Femur (tissue), 1 donor: ENCODE measurements at places on chromosomes 16 and 17.

DNA sequence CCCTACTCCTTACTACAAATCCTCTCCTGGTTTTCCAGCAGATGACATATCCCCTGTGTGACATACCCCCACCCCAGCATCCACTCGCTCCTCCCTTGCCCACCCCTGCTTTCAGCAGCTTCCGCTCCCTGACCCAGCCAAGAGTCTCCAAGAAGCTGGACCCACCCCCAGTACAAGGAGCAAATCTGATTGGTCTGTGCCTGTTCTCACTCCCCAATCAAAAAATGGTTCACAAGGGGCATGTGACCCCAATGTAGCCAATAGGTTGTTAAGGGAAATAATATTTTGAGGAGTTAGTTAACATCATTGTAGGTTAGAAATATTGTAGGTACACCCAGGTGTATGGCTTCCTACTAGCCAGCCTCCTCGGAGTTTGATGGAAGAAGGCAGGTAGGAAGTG is 70.1 kb downstream of the GP2 start:
- DNase-seq: no peak

DNA sequence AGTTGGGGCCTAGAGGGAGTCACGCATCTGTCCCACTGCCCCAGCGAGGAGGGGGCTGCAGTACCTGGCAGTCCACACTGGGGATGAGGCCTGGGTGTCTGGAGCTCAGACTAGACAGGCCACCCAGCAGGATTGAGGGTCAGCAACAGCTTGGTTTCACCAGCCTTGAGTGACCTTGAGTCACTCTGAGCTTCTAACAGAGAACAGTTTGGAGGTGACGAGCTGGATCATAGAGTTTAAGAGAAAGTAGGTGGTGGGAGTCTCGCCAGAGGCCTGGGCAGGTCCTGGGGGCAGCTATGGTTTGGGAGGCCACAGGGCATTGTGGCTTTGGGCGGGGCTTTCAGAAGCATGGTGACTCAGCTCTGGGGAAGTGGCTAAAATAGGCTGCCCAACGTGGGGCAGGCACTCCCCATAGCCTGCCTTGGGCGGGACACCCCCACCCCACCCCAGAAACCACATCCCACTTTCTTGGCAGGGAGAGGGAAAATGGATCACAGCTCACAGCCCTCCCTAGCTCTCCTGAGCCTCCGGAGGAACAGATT is 20.5 kb downstream of the CDC42EP4 start:
- DNase-seq: peak; percentile 85

GRCh38 chr16:51708861-51709260 is 557.8 kb upstream of the SALL1 start:
- no peak for DNase-seq

DNA sequence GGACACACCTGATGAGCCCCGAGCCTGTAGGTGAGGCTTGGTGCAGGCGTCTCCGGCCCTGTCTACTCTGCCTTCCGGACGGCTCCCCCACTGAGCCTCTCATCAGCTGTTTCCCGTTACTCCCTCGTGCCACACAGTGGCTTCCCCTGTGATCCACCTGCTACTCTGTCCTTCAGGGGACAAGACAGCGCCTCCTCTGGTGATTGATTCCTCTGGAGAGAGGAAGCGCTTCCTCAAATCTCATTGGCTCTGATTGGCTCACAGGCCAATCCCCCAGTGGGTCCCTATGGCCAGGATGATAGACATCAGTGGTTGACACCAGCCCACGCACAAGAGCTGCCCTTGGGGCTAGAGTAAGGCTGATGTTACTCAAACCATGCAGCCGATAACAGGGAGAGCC is 24.0 kb downstream of the RNF213 start:
- no peak for DNase-seq

DNA sequence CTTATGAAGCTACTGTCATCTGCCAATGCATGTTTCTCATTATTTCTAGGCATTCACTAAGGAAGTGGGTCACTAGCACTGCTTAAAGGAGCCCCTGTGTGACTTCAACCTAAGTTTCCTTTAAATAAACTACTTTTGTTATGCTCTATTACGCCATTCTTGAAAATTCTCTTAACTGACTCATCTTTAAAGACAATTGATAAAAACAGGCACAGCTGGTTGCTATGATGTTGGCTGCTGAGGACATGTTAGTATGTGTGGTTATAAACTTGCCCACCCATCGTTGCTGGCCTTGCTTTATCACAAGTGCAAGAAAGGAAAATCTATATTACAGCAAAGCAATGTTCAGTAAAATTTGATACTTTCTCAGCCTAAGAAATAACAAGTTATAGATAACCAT is 75.8 kb upstream of the CNTNAP4 start:
- no peak for DNase-seq

DNA sequence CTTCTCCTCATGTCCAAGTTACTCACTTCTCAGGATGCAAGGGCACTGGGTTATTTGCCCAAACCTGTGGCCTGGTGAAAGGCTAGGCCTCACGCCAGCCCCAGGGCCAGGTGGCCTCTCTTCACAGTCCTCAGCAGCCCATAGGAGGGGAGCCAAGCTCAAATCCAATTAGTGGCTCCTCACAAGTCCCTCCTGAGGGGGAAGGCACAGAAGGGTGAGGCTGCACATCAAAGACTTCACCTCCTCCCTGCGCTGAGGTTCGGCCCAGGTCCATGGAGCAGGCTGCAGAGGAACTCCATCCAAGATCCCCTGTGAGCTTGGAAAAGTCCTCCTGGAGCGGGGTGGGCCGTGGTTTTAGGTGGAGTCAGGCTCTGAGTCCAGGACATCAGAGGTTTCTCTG is 320.0 kb downstream of the FOXL1 start:
- peak; percentile 33 for DNase-seq
